ENCODE measurements at places on chromosomes 6 and 20.

DNA sequence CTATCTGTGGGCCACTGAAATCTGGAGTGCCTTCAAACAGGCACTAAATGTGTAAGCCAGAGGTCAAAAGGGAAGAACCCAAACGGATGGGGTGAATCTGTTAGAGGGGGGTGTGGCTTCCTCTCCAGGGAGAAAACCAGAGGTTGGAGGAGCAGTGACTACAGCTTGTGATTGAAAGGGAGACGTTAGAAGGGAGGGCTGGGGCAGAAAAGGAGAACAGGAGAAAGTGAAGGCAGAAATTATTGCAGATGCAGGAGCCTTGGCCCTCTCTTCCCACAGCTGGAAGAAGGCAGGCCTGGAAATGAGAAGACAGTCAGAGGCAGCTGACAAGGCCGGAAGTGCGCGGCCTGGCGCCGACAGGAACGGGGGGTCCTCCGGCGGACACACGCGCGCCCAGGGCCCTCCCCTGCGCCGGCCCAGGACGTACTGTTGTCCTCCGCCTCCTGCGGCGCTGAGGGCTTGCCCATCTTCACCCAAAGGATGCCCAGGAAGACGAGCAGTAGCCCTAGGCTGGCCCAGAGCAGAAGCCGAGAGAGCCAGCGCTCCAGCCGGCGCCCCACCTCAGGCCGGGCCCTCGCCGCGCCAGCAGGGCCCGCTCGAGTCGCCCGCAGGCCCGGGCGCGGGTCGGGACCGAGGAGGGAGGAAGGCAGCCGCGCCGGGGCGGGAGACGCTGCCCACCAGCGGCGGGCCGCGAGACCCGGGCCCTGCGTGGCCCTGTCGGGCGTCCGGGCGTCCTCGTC, 806 bp downstream of the LEMD2 start:
- DNase-seq, result peak; percentile 30

DNA sequence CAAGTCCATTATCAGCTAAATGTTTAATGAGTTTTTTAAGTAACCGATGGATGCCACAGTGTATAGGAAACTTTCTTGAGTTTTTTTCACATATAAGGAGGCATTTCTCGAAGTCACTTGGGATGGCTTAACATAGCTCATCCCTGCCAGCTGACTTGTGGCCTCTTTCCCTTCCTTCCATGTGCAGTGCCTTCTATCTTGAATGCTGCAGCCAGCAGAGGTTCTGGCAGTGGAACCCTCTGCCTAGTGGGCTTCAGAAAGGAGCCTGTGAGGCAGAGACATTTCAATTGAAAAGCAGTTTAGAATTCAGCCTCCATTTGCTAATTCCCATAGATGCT, 51.9 kb downstream of the AKAP12 start:
- DNase-seq, result no peak

DNA sequence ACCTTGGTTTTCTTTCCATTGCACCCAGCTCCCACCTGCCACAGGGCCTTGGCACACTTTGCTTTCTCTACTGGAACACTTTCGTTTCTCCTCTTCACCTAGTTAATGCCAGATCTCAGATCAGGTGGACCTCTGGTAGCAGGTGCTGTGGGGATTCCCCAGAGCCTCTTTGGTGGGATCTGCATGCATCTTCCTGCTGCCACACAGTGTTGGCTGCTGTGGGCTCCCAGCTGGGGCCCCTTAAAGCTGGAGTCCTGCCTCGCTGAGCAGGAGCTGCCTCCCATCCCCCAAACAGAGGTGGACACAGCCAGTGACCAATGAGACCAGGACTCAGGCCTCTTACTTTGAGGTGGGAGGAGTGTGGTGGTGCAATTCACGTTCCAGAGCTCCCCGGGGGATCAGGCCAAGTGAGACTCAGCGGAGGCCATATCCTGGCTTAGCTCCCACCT, 28.4 kb downstream of the CEBPB start:
- DNase-seq, result no peak

- no peak for DNase-seq
Measured at GRCh38 chr6:152932865-152933264, 50.0 kb downstream of the FBXO5 start.

DNA sequence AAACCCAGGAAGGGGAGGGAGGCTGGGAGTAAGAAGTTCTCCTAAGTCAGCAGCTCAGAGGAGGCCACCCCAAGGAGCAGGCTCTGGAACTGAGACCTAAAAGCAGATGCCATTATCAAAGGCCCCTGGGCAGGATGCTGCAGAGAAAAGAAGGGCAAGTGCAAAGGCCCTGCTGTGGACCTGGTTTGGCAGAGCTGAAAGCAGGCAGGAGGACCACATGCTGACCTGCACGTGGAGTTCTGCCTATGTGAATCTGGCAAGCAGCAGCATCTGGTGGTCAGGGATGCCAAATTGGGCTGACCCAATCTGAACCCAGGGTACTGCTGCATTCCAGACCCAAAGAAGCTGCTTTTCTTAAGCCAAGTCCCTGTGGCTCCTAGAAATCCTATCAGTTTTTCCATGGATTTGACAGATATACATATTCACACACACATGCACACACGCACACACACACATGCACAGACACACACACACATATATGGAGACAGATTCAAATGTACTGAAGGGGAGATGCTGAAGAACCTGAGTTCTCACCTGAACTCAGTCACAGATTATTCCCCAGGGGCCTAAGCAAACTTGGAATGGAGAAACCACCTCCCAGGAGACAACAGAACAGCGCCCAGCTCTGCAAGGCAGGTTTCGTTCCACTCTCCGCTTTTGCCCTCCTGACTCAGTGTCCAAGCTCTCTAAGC, 119.9 kb downstream of the FOXA2 start:
- DNase-seq, result no peak

- DNase-seq, result no peak
Measured at GRCh38 chr6:122649701-122650100, 39.5 kb downstream of the PKIB start.

GRCh38 chr6:2961506-2961905, 9.9 kb downstream of the SERPINB6 start:
- no peak for DNase-seq

GRCh38 chr20:52082612-52083011, 109.0 kb downstream of the ZFP64 start:
- no peak for DNase-seq

GRCh38 chr6:137653706-137654059, 159.5 kb upstream of the OLIG3 start:
- no peak for DNase-seq

DNA sequence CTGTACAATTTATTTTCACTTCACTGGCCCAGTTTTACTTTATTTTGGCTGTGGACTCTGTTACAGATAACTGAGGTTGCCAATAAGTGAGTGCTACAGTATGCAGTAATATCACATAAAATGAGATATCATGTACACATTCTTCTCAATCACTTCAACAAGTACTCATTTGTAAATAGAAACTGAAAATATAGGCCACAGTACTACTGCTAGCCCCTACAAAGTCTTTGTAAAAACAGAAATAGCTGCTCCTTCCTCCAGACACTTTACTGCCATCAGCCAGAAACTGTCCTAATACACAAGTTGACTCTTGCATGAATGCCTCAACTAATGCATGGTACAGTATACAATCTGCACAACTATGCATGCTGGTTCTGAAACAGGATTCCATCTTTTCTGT, 9.2 kb downstream of the DTNBP1 start:
- DNase-seq, result no peak

- peak; percentile 63 for DNase-seq
Measured at GRCh38 chr20:44714701-44715498, at the start of gene CCN5. TSS of gene CCN5 (plus strand) at chr20:44715369. CDS start at chr20:44715391, 22 bp downstream.

- peak; percentile 64 for DNase-seq
Measured at GRCh38 chr6:16669227-16669626, 92.0 kb downstream of the ATXN1 start.

DNA sequence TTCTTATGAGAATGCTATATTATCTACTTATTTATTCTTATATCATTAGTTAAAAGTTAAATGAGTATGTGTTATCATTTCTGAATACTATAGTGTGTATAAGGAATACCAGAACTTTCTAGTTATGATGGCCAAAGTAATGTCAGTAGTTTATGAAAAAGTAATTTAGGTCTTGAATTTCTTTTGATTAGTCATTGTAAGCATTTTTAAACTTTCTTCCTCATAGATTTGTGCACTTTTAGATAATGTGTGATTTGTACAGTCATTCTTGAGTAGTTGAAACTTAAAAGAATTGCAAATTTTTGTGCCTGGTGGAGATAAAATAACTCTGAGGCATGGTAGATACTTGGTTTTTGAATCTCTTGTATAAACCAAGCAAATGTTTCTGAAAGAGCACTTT, 311.3 kb downstream of the CDKAL1 start:
- no peak for DNase-seq

- no peak for DNase-seq
Measured at GRCh38 chr6:85866370-85866730, 223.7 kb upstream of the SYNCRIP start.

DNA sequence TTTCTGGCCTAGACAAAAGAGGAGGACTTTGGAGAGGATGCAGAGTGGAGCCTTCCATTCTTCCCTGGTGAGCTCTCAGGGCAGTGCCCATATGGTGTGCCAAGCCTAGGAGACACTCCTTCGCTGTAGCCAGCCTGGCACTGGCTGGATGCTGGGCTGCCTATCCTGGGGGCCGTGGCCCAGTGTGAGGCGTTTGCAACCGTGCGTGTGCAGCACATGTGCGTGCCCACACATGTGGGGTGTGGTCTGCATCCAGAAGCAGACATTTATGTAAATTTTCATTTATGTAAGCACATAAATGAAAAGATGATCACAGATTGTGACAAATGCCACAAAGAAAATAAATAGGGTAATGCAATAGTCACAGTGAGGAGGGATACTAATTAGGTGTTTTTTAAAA, 35.8 kb upstream of the ZNF831 start:
- no peak for DNase-seq

DNA sequence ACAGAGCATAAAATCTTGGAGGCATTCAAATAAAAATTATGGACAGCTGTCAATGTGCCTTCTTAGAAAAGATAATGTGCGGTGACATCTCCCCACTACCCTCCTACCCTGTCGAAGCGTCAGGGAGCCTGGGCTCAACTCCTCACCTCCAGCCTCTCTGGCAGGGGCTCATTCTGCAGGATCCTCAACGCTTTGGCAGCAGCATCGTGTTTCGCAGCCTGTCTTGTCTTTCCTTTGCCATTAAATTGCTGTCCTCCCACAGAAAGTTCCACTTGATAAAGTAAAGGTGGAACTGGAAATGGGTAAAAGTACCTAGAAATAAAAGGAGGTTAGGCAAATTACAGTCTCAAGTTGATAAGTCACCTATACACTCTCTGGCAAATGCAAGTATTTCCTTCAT, 36.7 kb downstream of the STAU1 start:
- no peak for DNase-seq
